ENCODE measurements at places on chromosomes 5 and 9.
A peak's percentile ranks its signal among the peaks of the same experiment; 100 is the strongest.

GRCh38 chr9:134180786-134181647 lies 16.7 kb upstream of the RNU6ATAC start:
- no peak for DNase-seq

DNA sequence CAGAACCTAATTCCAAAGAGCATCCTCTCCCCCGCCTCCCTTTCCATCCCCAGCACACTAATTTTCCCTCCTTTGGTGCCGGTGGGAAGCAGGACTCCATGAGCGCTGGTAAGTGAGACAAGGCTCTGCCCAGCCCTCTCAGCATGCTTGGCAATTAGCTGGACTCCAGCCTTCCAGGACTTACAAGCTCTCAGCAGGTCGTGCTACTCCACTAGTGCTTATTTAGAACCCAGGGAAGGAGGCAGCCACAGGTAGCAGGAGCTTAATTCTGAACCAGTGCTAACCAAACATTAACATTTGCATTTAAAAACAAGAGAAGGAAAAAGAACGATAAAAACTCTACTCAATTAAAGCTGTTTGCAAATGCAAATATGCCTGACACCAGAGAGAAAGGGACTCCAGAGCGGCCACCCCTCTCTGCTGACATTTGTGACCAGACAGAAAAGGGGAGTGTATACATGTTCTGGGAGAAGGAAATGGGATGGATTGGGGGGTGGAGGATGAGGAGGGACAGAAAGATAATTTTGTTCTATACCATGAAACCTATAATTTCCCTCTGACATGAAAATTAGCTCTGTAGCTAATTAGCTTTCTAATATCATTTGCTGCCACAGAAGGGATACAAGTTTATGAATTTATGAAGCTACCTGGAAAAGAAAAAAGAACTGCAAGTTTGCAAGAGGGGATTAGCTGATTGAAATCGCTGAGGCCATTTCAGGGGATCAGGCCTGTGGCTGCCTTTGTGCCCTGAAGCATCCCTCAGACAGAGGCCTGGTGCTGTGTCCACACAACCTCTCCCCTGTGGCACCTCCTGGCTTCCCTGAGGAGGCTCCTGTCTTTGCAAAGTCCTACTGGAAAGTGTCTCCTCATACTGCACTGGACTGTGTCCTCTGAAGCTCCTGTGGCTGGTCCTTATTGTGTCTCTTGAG lies 266.3 kb downstream of the SEC61B start:
- DNase-seq, result no peak

GRCh38 chr5:56610093-56610698 lies 205.2 kb upstream of the MAP3K1 start:
- no peak for DNase-seq

GRCh38 chr5:167843881-167844572 lies 447.4 kb upstream of the WWC1 start:
- no peak for DNase-seq

DNA sequence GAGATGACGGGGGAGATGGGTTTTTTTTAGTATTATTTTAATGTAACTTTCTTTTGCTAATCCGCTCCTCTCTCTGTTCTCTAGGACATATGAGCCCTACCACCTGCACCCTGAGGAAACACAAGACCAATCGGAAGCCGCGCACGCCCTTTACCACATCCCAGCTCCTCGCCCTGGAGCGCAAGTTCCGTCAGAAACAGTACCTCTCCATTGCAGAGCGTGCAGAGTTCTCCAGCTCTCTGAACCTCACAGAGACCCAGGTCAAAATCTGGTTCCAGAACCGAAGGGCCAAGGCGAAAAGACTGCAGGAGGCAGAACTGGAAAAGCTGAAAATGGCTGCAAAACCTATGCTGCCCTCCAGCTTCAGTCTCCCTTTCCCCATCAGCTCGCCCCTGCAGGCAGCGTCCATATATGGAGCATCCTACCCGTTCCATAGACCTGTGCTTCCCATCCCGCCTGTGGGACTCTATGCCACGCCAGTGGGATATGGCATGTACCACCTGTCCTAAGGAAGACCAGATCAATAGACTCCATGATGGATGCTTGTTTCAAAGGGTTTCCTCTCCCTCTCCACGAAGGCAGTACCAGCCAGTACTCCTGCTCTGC lies 4.8 kb downstream of the MSX2 start:
- DNase-seq, result no peak

GRCh38 chr5:152622628-152623027 lies 217.5 kb upstream of the NMUR2 start:
- DNase-seq, result no peak

DNA sequence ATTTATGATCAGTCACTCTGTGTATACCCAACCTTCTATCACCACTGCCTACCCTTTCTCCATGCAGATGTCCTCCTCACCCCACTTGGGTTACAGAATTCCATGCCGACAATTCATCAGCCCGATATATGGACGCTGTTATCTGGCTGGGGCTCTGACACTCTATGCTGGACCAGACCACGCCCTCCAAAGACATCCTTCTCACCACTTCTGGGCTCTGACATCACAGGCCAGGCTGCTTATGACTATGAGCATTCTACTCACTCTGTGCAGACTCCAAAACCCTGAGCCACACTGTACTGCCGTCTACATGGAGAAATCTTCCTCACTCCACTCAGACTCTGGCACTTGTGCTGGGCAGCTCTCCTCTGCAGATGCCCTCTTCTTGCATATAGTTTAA lies 7.6 kb upstream of the AK3 start:
- DNase-seq, result no peak

- no peak for DNase-seq
Measured at GRCh38 chr5:65611524-65611923, 12.6 kb downstream of the TRIM23 start.

DNA sequence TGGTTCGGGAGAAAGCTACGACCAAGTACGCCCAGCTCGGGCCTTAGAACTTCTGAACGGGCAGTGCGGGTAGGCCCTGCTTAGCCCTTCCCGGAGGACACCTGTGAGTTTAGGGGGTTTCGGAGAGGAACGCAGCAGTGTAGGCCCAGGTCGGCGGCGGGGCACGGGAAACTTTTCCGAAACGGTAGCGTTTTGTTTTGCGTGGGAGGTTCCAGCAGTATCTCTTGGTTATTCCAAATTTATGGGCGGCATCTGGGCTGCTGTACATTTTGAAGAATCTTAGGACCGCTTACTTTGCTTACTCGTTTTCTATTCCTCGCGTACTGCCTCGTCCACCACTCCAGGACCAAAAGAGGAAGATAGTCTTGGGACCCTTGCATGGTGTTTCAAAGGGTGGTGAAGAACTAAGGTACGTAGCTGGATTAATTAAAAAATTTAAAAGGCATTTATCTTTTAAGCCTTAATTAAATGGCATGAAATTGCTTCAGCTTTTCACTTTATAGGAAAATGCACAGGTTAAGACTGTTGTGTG lies 492 bp downstream of the TENT2 start:
- DNase-seq, result no peak

DNA sequence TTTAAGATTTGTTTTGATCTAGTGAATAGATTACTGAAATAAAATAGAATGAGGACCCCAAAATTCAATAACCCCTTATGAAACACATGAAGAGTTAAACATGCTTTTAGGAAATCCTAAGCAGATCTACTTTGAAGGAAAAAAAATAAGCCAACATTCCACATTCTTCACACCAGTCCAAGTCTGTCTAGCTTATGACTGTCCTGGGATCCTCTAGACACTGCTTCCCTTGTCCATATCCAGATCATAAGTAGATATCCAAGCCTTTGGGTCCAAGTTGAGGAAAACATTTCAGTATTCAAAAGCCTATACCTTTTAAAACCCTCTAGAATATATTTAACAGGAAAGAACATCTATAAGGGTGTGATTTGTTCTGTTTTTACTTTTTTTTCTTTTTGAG lies 58.8 kb upstream of the MINAR2 start:
- DNase-seq, result no peak

- DNase-seq, result no peak
Measured at GRCh38 chr9:110536822-110537221, 42.7 kb downstream of the SVEP1 start.

GRCh38 chr5:174272671-174273070 lies 227.2 kb downstream of the NSG2 start:
- no peak for DNase-seq

GRCh38 chr9:11072176-11072575 lies 459.4 kb upstream of the PTPRD start:
- no peak for DNase-seq

DNA sequence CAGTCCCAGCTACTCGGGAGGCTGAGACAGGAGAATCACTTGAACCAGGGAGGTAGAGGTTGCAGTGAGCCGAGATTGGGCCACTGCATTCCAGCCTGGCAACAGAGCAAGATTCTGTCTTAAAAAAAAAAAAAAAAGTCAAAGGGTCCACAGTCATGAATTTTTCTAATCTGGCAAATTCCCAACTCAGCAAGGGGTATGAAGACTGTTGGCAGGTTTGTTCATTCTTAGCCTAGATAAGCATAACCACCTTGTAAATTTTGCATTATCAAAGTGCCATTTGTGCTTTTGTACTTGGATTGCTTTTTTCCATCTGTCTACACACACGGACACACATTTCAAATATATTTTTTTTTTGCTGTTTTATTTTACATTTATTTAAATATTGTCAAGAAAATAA lies 299.8 kb upstream of the NUDT12 start:
- DNase-seq, result no peak

GRCh38 chr9:135898634-135899407 lies 8.5 kb downstream of the CAMSAP1 start:
- DNase-seq, result no peak

DNA sequence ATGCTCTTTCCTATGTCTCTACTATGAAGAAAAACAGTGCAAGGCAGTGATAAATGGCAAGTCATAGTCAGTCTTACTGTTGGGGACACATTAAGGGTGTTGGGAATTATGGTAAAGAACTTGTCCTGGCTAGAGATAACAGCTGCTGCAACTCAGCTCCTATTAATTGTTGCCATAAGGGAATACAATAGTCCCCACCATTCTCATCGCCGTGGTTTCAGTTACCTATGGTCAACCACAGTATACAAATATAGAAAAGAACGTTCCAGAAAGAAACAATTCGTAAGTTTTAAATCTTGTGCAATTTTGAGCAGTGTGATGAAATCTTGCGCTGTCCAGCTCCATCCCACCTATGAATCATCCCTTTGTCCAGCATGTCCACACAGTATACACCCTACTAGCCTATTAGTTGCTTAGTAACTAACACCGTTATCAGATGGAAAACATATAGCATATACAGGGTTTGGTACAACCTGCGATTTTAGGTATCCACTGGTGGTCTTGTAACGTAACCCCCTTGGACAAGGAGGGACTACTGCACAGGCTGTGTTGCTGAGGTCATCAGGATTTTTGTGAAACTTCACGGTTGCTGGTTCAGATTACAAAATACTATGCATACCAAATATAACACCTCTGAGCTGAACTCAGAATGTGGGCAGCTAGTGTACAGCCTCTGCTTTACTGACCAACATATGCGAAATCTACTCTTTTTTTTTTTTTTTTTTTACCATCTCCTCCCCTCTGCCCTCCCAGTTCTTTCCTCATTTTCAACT lies 53.5 kb downstream of the ZFR start:
- no peak for DNase-seq

DNA sequence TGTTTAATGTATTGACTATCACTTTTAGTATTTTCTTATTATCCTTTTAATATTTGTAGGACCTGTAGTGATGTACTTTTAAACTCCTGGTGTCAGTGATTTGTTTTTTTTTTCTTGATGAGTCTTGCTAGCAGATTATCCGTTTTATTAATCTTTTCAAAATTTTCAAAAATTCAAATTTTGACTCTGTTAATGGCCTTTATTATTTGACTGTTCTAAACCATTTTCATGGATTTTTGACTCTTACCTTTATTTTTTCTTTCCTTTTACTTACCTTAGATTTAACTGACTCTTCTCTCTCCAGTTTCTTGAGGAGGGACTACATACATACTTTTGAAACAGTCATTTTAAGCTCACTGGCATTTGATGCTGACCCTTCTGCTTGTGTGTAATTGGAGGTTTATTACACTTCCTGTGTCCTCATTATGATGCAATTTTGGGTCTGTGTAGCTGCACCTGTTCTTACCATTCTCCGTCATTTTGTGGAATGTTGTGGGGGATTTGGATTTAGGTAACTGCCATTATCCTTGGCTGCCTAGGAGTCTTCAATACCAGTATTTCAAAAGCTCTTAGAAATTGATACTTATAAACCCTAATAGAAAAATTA lies 32.0 kb upstream of the EXOC3 start:
- no peak for DNase-seq

DNA sequence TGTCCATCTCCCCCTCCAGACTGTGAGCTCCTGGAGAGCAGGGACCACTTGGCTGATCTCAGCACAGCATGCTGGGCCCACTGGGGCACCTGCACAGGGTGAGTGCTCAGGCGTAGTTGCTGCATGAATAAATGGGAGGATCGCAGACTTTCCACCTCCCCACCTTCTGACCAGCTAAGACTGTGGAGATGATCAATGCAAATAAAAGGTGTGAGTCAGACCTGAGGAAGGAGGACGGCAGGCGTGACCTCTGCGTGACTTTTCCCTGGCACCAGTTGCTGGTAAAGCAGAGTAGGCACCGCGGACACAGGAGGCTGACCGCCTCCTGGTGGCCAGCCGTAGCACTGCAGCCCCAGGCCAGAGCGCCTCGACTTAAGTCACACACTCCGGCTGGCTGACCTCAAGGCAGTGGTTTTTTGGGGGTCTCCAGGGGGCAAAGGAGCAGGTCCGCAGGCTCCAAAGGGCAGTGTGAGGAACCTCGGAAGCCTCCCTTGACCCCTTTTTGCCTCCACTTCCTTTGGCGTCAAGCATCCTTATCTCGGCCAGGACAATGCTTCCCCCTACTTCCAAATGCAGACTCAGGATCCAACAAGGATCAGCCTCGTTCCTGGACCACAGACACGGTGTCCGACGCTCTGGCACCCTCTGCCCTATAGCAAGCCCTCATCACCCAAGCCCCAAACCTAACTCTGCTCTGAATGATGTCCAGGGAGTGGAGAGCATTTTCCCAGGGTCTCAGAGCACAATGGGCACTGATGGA lies 12.7 kb upstream of the TDRD7 start:
- DNase-seq, result peak; percentile 72

GRCh38 chr9:112338561-112338960 lies 5.1 kb upstream of the PTBP3 start:
- no peak for DNase-seq

DNA sequence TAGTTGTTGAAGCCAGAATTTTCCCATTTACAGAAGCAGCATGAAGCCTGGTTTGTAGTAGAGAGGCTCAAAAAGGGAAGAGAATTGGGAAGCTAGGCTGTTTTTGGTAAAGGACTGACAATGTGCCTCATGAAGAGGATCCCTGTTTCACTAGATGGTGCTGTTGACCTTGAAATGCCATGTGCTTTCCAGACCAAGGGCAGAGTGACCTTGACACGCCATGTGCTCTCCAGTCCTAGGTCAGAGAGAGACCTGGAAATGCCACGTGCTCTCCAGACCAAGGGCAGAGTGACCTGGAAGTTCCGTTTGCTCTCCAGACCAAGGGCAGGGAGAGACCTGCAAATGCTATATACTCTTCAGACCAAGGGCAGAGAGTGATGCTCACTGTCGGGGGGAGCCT lies 32.0 kb downstream of the UNC13B start:
- DNase-seq, result no peak

GRCh38 chr9:22005021-22005701 lies 3.9 kb downstream of the CDKN2B start:
- no peak for DNase-seq

- no peak for DNase-seq
Measured at GRCh38 chr9:125932012-125932411, 184.8 kb downstream of the PBX3 start.

All from CD8-positive, alpha-beta memory T cell (primary cell).